Right renal pelvis (tissue), 4 donors: ENCODE measurements at places on chromosomes 5 and 9.

DNA sequence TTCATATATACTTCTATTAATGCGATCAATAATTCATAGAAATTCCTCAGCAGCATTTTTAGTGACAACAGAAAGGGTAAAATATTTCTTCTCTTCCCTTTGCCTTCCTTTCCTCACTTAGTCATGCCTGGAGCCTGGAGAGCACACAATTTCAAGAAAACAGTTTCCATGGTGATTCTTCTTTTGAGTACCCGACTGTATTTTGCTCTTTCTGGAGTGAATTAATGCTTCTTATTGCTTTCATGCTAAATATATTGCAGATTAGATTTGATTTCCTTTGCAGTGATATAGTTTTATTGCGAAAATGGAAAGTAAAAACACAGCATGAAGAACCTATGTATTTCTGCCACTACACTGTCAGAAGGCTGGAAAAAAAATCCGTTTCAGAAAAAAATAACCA is 153.5 kb downstream of the PPP2R2B start:
- no peak for DNase-seq

DNA sequence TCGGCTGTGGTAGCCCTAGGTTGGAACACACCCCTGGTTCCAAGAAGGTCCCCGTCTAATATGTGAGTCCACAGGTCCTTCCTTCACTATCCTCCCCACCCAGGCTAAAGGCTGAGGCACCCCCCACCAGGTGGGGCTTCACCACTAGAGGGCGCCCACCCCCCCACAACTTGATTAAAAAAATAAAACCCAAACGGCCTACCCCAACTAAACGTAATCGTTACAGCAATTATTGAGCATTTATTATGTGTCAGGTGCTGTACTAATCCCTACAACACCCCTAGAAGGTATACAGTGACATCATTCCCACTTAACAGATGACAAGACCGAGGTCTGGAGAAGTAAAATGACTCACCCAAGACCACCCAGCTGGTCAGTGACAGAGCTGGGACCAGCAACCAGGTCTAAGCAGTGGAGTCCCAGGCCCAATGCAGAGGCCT is 65.0 kb downstream of the FGF18 start:
- DNase-seq, result no peak

DNA sequence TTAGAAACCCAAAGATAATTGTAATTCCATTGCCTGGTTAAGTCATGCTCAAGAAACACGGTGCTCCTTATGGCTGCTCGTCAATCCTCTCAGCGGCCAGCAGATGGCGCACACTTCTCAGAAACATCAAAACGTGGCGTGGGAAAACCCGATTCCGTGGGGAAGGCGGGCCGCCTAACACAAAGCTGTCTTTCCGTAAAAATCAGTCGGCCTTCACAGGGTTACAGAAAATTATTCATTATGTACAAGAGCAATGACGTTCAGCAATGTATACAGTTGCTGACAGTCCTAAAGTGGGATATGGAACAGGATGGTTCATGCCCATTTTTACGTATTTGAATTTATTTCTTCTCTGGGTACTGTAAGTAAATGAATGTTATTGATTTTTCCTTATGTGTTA is 83.5 kb downstream of the PDE4D start:
- peak; percentile 61 for DNase-seq

DNA sequence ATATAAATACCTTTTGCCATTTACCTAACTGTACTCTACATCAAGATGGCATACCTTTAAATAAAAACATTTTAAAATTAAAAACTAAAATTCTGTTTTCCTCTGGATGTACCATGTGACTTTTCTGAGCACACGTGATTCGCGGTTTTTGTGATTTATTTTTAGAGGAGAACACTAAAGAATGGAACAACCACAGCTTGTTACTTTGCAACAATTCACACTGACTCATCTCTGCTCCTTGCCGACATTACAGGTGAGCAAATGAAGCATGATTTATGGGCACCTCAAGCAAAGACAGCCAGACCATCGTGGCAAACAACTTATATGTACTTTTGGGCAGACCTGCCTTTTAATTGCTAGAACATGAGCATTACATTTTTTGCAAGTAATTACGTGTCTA is 61.3 kb downstream of the GDA start:
- DNase-seq, result no peak

- no peak for DNase-seq
Measured at GRCh38 chr5:119347574-119347973, 8.2 kb upstream of the TNFAIP8 start.

GRCh38 chr5:23072179-23072578 is 219.0 kb upstream of the CDH12 start:
- no peak for DNase-seq

DNA sequence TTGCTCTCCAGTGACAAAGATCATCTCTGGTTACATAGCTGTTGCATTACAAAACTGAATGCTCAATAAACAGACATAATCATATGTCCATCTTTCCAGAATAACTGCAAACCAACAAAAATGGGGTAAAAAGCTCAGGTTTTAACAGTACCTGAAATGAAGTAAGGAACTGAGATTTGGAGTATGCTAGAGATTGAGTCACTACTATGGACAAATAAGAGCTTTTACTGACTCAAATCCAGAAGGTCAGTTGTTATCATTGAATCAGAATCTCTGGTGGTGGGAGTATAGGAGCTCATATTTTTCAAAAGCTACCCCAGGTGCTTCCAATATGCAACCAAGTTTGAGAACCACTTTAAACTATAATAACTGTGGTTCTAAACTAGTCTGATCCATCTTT is 4.1 kb upstream of the RAPGEF6 start:
- no peak for DNase-seq

- DNase-seq, result no peak
Measured at GRCh38 chr9:127578627-127578951, 33.5 kb upstream of the STXBP1 start.

GRCh38 chr9:124183772-124184171 is 74.0 kb upstream of the NEK6 start:
- DNase-seq, result no peak

- DNase-seq, result no peak
Measured at GRCh38 chr5:126961702-126962101, 68.7 kb downstream of the MARCHF3 start.

DNA sequence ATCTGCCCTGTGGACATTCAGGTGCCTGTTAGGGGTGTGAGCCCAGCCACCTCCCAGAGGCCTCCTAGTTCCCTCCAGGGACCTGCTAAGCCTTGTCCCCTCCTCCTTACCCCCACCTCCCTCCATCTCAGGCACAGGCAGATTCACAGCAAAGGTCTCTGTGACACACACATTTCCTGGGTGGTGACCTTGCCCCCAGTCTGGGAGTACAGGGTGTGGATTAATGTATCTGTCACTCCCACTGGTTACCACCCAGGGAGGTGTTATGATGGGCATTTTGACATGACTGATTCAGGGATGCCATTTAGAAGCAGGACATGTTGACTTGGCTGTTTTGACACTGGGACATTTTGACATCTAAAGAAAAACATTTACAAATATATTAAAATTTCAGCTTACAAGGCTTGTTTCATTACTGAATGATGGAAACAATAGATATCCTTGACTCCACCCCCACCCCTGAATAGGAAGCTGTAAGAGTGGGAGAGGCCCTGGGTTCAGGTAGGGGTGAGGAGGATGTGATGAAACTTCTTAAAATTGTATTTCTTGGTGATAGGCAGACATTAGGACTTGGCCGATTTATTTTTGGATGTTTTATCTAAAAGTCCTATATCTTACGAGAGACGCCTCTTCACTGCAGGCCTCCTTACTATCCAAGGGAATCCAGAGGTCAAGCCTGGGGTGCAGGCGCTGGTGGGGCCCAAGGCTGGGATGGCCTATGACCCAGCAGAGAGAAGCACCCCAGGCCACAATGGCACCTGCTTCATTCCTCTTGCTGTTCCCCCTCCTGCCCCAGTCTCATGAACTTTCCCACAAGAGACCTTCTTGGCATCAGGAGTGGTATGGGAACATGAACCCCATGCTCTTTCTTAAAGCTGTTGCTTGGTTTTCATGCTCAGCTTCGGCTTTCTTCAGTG is 101.9 kb downstream of the MACROH2A1 start:
- no peak for DNase-seq

DNA sequence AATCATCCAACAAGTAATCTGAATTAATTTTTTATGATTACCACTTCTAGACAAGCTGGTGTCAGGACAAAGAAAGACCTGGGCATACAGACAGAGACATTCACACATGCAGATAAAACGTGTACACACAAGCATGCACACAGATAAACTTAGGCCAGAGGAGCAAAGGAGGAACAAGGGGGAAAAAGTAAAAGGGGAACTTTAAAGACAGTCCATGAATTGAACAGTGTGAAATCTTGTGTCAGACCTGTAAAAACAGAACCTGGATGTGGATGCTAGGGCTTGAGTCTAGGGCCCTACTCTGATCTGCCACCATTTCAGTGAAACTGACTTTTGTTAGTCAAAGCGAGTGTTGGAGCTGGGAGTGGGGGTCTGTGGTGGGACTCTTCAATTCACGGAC is 11.2 kb upstream of the ZSWIM6 start:
- no peak for DNase-seq

- DNase-seq, result no peak
Measured at GRCh38 chr9:110148384-110148783, 59.6 kb downstream of the C9orf152 start.

DNA sequence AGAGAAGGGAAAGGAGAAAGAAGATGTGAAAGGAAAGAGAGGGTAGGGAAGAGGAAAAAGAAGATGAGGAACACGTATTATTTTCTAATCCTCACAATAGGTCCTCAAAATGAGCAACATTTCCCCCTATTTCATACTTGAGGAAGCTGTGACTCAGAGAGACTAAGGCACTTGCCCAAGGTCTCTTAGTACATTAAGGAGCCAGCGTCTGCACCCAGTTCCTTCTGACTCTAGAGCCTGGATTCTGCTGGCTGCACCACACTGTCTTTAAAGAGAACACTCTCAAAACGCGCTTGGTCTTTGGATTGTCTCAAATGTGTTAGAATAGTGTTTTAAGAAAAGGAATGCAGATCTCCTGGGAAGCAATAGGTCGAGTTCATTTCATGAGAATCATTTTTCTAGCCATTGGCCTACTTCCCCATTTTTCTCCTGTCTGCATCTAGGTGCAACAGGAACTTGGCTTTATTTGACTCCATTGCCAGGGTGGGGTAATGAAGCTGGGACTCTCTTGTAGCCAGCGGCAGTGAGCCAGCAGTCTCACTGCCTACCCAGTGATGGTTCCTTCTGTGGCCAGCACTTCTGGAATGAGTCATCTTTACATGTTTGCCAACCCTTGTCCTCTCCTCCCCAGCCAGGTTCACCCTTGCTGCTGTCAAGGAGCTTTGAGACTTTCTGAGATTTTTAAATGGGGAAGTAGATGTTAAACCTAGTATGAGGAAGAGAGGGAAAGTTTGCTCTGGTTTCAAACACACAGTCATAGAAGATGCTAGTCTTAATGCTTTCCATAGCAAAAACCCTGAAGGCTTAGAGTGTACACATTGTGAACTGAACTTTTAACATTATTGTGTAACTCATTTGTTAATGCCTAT is 82.7 kb downstream of the DOCK8 start:
- no peak for DNase-seq

- no peak for DNase-seq
Measured at GRCh38 chr5:52727576-52727975, 60.1 kb upstream of the ITGA1 start.

GRCh38 chr9:126375386-126375785 is 48.8 kb downstream of the MVB12B start:
- no peak for DNase-seq

GRCh38 chr9:70421272-70422180 is 7.1 kb upstream of the KLF9 start:
- no peak for DNase-seq

DNA sequence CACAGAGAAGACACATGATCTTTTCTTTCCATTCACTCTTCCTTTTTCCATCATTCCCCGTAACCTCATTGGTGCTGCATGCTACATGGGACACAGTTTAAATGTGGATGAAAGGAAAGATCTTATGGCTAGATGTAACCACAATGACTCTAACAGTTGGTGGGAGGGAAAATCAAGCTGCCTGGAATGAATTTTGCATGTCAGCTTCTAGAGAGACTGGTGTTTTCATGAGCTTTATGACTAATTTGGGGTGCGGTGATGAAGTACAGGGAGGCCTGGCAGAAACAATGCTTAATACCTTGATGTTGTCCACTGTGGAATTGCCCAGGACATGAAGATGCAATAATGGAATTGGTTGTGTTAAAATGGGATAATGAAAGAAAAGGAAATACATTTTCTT is 55.9 kb upstream of the MYO10 start:
- DNase-seq, result no peak
